ENCODE measurements at places on chromosomes 7 and 10.

DNA sequence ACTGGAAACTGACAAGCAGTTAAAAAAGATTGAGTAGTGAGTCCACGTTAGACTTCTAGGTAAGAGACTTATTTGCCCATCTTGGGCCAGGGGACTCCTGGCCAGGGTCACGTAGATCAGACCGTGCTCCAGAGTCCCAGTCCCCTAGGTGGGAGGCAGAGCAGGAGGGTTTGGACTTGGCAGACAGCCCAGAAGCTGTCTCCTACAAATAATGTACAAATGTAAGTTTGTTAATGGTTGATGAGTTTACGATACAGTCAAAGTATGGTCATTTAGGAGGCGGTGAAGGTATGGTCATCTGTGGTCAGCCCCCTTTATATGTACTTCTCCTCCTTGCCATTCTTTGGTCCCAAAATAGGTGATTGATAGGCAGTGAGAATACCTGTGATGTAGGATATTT lies 28.2 kb downstream of the INPP5F start:
- no peak for DNase-seq

GRCh38 chr10:83489161-83489560 lies 650.1 kb upstream of the GHITM start:
- no peak for DNase-seq

DNA sequence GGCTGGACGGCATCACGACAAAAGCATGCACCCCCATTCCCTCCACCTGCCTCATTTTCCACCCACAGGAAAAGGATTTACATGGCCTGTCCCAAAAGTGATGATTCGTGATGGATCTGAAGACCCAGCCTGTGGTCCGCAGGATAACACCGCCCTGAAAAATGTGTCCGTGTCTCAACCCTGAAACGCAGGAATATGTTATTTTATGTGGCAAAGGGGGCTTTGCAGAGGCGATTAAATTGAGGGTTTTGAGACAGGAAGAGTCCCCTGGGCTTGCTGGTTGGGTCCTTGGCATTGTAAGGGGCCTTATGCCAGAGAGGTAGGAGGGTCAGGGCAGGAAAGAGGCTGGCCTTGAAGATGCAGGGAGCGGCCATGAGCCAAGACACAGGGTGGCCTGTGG lies 80.2 kb upstream of the PPP2R2D start:
- no peak for DNase-seq

DNA sequence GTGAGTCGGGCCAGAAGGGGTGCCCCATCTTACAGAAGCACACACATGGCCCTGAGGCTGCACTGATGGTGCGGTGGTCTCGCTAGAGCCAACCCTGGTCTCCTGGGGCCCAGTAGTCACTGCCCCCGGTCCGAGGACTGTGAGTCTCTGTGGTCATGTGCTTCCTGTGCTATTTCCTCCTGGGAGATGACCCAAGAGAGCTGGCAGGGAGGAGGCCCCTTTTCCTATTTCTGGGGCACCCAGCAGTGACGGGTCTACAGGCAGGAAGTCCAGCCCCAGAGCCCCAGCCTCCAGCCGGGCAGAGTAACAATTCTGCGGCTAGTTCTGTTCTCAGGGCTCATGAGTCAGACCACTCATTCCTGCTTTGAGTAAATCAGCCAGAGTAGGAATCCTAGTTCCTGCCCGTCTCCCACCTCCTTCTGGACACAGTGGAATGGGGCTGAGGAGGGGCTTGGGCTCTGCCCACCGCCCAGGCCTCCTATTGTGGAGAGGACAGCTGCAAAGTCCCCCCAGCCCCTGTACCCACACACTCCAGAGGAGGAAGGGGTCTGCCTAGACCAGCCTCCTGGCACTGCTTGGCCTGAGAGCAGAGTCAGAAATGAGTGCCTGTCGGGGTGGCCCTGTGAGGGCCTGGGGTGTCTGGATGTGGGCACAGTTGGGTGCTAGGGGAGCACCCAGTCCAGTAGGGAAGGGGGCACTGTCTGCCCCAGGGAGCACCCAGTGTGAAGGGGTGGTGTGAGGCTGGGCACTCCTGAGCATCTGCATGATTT lies 80.5 kb upstream of the PPIF start:
- no peak for DNase-seq

- DNase-seq, result peak; percentile 42
Observed at GRCh38 chr10:117005026-117005526, at the start of gene SHTN1. Gene SHTN1, minus strand, starts transcription at chr10:117005187. Its CDS starts 108 bp downstream, at chr10:117005079.

- DNase-seq, result no peak
Observed at GRCh38 chr7:45007571-45008328, 7.7 kb downstream of the CCM2 start.

- DNase-seq, result no peak
Observed at GRCh38 chr10:49173853-49174252, 14.3 kb downstream of the TMEM273 start.

DNA sequence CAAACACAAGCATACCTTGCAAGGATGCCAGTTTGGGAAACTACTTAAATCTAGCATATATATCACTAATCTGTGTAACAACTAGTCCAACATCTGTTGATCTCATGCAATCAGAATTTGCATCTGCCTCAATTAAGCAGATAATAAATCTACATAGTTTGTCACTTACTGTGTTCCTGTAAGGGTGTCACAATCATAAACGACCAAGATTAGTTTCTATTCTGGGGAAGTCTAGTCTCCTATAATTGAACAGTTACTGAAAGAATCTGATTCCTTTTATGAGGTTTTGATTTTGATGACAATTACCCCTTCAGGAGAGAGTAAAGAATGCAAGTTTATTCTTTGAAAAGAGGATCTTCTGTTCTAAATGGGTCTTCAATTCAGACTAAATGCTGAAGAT lies 85.5 kb upstream of the LRRN3 start:
- DNase-seq, result no peak

DNA sequence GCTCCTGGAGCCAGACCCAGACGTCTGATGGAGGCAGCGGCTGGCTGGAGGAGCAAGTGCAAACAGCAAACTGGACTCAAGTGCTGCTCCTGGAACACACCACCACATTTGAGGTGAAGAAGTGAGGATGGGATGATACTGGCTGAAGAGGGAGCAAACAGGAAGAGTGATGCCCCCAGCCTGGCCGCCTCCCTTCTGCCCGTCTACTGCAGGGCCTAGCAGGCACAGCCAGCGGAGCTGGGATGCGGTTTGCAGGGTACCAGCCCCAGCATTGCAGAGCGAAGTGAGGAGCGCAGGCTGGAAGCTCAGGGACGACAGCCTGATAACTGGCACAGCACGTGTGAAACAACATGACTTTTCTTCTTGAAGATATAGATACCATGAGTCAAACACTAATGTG lies 111.8 kb upstream of the ZNF32 start:
- DNase-seq, result no peak

DNA sequence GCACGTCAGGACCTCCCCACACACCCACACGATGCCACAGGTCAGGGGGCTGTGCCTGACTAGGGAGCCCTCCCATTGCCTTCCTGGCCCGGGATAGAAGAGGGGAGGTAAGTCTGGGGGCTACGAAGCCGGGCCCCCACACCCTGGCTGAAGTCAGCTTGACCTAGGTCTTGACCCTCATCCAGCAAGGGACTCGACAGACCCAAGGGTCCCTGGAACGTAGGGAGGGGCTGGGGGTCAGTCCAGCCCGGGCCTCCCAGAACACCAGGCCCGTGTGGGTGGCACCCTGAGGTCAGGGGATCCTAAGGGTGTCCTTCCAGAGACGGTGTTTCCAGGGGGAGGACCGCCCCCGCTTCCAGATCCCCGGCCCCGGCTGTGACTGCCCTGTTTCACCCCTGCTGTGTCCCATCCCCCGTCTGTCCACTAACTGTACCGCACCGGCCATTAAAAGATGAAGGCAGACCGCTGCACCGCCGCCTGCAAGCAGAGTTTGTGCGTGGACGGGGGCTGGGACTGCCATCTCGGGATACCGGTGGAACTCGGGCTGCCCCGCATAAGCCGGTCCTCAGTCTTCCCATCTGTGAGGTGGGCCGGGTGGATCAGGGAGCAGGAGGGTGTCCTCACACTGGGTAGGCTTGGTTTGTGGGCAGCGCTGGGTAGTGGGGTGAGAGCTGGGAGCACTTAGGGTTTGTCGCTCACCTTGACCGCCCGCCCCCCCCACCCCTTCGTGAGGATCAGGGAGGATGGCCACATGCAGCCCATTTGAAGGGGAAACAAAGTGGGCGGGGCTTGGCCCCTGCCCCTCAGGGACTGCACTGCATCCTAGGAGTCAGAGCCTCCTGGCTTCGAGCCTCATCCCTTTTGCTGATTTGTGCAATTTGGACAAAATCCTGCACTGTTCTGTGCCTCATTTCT lies 21.1 kb downstream of the SLC29A4 start:
- DNase-seq, result no peak

DNA sequence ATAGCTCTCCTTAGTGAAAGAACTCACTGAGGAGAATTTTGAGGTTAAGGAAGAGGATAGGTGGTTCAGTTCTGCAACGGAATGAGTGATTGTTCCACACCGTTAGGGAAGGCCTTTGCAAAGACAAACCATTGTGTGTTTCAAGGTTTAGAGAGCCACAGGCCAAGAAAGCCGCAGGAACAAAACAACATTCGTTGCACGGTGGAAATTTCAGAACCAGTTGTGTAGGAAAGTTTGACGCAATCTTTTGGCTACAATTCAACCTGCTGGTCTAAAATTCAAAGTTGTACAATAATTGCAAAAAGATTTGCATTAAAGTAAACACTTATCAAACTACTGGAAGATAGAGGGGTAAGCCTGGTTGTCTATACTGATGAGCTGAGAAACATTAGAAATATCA lies 91.4 kb downstream of the FAM107B start:
- DNase-seq, result no peak

GRCh38 chr10:49518982-49519578 lies 19.8 kb downstream of the ERCC6 start:
- peak; percentile 26 for DNase-seq

DNA sequence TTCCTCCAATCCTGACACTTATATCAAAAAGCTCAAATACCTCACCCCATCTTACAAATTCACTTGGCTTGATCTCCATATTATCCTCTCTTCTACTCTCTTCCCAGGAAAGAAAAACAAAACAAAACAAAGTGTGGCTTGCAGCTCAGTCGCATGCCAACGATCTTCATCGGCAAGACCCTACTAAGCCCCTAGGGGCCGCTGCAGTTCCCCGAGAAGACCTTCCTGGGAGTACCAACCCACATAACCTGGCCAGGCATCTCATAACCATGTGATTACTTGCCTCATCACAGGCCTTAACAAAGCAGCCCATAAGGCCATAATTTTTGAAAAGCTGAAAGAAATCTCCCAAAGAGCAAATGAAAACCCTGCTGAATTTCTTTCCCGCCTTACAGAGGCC lies 103.7 kb downstream of the ZNF92 start:
- DNase-seq, result peak; percentile 41

DNA sequence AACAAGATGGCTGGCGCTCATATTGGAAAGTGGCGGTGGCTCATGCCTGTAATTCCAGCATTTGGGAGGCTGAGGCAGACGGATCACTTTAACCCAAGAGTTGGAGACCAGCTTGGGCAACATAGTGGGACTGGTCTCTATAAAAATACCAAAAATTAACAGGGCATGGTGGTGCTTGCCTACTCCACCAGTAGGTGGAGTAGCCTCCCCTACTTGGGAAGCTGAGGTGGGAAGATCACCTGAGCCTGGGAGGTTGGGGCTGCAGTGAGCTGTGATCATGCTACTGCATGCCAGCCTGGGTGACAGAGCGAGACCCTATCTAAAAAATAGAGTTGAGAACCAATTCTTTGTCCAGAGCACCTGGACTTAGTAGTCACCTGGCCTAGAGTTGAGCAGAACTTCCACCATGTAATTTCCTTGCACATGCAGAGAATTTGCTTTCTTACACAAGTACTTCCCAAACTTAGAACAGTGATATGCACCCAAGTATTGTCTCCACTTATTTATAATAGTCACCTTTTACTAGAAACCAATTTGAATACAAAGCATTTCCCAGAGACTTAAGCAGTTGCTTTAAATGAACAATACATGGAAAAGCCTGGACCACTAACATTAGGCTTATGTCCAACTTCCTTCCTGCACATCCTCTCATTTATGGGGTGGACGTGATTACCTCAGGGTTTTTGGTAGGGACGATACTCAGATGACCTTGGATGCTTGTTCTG lies 15.9 kb downstream of the LAMB4 start:
- no peak for DNase-seq

- DNase-seq, result no peak
Observed at GRCh38 chr7:5183155-5183554, 6.9 kb upstream of the WIPI2 start.

GRCh38 chr7:141785706-141786552 lies 4.1 kb upstream of the TAS2R5 start:
- peak; percentile 39 for DNase-seq

GRCh38 chr7:108480311-108480710 lies 24.1 kb upstream of the NRCAM start:
- DNase-seq, result no peak

GRCh38 chr10:4355350-4355749 lies 470.7 kb upstream of the AKR1E2 start:
- DNase-seq, result no peak

GRCh38 chr7:109873296-109873695 lies 1217.6 kb upstream of the LRRN3 start:
- no peak for DNase-seq

DNA sequence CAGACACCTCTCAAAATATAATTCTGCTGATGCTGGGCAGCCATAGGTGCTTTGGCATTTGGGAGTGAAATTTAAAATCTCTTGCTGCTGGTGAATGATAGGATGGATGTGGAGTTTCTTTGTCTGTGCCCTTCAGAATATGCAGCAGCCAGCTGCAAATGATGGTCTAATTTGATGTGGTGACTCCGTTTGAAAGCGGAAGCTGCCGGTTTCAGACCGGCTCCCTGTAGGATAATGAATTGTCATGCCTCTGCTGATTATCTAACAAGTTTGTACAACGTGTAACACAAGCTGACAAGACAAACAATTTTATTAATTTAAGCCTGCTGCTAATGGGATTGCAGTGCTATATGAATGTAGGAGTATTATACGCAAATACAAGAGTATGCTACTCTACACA lies 103.5 kb downstream of the SND1 start:
- DNase-seq, result peak; percentile 13

GRCh38 chr10:112753961-112754411 lies 196.1 kb upstream of the TCF7L2 start:
- no peak for DNase-seq

DNA sequence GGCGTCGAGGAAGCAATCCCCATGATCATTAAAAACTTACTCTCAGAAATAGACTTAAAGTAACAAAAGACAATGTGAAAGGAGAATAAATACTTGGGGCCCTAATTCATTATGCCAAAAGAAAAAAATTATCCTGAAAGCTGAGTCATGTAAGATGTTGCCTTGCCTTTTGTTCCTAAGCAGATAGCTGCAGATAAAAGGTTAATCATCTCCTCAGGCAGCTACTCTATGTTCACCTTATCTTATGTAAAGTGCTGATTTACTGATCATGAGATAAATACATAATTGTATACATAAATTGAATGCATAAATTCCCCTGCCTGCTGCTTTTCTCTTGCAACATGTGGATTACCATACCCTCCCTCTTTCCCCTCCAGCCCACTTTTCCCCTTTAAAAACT lies 28.1 kb upstream of the CREB3L2 start:
- no peak for DNase-seq

GRCh38 chr7:8105449-8106095 lies 137.0 kb downstream of the GLCCI1 start:
- DNase-seq, result no peak
